ENCODE measurements at places on chromosomes 6 and 20.

DNA sequence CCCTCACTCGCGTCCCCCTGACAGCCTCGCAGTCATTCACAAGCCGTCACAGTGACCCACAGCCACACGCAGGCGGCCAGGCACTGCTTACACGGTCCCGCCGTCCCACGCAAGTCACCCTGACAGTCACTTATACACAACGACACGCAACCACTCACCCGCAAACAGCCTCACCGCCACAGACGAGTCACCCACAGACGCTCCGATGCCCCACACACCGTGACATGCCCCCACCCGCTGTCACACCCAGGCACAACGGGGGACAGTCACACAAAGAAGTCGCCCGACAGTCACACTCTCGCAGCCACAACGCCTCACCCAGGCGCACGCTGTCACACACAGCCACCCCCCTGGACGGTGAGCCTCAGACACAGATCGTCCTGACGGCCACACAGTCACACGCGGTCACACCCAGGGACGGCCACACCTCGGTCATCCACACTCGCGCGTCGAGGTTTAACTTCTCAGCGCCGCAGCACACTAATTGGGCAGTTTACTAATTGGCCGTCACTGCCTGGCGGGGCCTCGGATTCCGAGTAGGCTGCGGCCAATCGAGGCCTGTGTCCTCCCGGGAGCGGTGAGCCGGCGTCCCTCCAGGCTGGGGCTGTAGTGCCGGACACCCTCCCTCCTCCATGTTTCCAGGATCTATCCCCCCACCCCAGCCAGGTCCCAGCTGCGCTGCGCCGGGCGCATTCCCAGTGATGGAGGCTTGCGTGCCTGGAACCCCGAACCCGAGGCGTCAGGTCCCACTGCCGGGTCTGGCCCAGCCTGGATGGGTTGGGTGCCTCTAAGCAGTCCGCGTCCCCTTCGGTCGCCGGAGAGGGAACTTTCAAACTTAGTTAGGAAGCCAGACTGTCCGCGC is 790 bp downstream of the TOX2 start:
- DNase-seq: no peak

- no peak for DNase-seq
Observed at GRCh38 chr6:9914951-9915350, 499.9 kb downstream of the TFAP2A start.

- DNase-seq: no peak
Observed at GRCh38 chr20:39214828-39215227, 252.7 kb downstream of the DHX35 start.

DNA sequence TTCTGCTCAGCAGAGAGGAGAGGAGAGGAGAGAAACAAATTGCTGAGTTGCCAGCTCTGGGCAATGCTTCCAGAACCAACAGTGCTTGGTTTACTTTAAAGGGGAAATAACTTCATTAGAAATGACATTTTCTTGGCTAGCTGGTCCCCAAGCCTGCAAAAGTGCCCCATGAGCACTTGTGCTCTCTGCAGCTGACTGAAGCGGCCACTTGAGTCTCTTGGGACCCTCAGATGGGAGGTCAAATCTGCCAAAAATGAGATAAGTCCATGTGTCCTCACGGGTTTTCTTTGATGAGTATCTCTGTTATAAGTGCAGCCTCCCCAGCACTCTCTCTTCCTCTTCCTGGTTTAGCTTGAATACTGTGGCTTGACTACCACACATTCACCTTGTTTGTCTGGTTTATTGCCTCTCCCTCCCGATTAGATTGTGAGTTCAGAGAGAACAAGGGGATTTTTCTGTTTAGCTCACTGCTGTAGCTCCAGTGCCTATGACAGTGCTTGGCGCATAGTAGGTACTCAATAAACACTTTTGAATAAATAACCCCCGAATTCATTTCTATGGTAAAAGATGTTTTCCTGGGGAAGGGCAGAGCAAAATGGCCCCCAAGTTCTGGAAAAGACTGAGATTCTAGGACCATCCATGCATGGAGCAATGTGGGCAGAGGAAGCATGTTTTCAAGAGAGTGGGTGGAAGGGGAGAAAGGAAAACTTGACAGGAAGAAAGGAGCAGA is 7.0 kb upstream of the RIN2 start:
- DNase-seq: no peak

GRCh38 chr20:19895761-19896160 is 121.4 kb upstream of the NAA20 start:
- DNase-seq: no peak

GRCh38 chr6:5085648-5086293 is 630 bp downstream of the PPP1R3G start:
- no peak for DNase-seq

DNA sequence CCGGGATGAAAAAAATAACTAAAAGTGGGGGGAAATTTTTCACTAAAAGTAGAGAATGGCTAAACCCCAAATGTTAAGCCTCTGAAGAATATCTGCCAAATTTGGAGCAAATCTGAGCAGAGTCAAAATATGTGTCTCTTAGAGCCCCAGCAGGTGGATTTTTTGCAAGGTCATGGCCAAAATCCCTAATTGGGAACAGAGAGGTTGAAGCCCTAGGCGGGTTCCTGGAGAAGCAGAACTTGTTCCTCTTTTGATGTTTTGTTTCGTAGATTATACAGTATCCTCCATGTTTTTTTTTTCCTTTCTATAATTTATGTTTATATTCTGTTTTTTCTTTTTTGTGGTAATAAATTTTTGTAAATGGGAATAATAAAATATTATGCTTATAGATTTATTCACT is 94.4 kb downstream of the PLCB4 start:
- no peak for DNase-seq
